ENCODE measurements at places on chromosomes 3 and 15.

DNA sequence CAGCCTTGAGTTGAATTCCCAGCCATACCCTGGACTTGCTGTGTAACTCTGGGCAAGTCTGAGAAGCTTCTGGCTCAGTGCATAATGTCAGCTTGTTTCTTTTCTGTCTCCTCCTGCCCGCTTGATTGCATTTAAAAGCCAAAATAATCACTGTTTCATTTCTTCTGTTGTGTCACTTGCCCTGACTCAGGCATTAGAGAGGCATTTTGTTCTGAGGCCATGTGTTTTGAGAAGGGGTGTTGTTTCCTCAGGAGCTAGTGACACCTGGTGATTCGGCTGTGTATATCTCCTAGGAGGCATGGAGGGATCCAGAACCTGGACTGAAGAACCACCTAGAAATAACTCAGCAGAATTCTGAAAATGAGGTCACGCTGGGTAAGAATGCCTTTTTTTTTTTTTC, 16.0 kb downstream of the WDR73 start:
- no peak for DNase-seq

DNA sequence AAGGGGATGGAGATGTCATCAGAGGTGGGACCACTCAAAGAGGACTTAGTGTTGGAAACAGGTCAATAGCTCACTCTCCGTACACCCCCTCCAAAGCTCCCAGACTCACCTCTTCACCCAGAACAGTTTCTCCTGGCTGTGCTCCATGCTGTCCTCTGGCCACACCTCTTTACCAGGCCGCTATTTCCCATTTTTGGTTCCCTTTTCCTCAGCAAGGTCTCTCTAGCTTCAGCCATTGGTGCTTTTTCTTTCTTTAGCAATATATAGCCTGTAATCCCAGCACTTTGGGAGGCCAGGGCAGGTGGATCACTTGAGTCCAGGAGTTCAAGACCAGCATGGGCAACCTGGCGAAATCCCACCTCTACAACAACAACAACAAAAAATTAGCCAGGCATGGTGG, 123.6 kb upstream of the SMAD3 start:
- DNase-seq: no peak

DNA sequence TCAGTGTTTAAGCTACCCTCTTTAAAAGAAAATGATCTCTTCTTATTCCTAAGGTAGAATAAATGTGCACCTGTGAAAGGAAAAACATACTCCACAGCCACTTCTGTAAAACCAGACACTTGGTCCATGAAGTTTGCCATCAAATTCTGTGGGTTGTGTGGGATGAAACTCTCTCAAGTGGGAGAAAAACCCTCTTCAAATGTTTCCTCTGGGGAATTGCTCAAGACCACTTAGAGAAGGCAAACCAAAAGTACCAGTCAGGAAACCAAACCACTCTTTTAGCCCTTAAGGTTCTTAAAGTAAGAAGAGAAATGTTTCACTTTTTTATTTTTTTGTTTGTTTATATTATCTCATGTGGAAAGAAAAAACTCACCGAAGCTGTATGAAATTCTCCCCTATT, 1.2 kb downstream of the COL8A1 start:
- DNase-seq: no peak

- DNase-seq: peak; percentile 12
These were observed at the start of gene EOGT for GRCh38 chr3:69013253-69014021. Gene EOGT, minus strand, starts transcription at chr3:69013684. Its CDS starts 3,838 bp downstream, at chr3:69009846.

DNA sequence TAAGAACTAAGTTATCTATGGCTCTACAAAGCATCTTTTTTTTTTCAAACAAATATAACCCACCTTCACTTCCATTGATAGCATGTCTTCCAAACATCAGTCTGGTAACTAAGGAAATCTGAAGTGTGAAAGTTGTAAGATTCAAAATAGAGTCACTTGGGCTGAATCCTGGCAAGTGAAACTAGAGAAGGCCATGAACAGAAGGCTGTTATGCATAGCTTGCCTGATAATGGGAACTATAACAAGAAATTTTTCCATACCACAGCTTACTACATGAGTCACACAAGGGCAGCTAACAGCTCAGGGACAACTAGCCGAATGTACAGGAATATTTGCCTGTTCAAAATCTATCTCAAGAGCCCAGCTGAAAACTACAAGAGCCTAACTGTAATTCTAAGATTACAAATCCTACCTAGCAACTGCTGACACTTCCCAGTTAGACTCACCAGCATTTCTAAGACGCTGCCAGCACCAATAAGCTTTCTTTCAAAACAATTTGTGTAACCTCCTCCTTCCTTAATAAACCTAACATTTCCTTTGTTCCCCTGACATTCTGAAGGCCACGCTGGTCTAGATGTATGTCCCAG, 1066.5 kb downstream of the PLOD2 start:
- DNase-seq: peak; percentile 1

GRCh38 chr3:161694682-161695564, 198.3 kb downstream of the OTOL1 start:
- DNase-seq: no peak

All from CMK (cell line).